Stimulated activated CD8-positive, alpha-beta memory T cell treated with anti-CD3 and anti-CD28 coated beads, Interleukin-15, amount 100 ng/mL, for 24 hours (primary cell): ENCODE measurements at places on chromosomes 1 and 21.
A peak's percentile ranks its signal among the peaks of the same experiment; 100 is the strongest.

GRCh38 chr1:47194311-47194710, 4.5 kb upstream of the PDZK1IP1 start:
- no peak for DNase-seq

- no peak for DNase-seq
These were observed 87.1 kb upstream of the ARHGEF16 start for GRCh38 chr1:3367376-3367775.

DNA sequence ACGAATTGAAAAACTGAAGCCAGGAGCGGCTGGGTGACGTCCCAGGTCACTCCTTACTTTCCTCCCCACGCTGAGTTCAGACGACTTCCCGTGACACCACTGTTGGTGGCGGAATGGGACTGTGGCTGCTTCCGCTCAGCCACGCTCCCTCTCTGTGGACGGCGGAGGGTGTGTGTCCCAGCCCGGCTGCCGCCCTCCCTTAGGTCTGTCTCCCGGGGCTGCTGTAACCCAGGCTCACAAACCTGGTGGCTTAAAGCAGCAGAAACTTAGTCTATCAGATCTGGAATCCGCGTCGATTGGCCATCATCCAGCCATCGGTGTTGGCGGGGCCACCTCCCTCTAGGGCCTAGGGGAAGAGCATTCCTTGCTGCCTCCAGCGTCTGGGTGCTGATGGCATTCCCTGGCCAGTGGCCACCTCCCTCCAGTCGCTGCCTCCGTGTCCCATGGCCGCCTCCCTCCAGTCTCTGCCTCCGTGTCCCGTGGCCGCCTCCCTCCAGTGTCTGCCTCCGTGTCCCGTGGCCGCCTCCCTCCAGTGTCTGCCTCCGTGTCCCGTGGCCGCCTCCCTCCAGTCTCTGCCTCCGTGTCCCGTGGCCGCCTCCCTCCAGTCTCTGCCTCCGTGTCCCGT, 17.5 kb downstream of the TRPM2 start:
- no peak for DNase-seq

- DNase-seq = no peak
These were observed 56.0 kb upstream of the PRELP start for GRCh38 chr1:203419558-203419957.

DNA sequence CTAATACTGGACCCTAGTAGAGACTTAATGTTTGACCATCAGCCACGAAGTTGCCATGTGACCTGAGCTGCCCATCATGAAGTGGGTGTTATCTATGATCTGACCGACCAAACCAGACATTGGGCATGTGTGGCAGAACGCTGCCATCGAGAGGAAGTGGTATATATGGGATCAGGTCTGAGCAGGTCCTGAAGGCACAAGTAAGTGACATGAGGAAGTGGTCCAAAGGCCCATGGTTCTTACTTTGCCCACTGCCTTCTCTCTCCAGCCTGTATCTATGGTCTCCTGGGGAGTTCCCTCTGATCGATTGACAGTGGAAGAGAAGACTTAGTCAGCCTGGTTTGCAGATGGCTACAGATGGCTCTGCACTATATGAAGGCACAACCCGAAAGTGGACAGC, 7.9 kb downstream of the SPSB1 start:
- no peak for DNase-seq

DNA sequence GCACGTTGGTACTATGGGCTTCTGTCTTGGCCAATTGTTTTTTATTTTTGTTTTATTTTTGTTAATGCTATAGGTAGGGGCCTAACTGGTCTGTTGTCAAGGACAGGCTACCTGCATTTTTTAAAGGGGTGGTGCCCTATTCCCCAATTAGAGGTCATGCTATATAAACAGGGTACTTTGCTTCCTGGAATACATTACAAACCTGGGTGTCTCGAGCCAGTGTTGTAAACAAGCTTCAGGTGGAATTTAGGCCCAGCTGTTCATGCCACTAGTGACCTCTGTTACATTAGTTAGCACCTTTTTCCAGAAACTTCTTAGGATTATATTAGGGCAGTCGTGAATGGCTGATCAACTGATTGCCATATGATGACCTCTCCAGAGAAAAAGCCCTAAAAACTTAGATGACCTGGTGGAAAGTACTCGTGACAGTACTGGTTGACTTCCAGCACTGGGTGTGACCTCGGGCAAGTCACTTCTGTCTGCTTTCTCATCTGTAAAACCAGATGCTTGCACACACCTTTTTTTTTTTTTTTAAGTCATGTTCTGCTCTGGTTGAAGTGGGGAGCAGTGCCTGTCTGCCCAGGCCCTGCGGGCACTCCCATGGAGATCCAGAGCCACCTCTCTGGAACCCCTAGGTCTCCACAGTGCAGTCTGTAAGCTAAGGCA, 46.5 kb downstream of the ELK4 start:
- no peak for DNase-seq

DNA sequence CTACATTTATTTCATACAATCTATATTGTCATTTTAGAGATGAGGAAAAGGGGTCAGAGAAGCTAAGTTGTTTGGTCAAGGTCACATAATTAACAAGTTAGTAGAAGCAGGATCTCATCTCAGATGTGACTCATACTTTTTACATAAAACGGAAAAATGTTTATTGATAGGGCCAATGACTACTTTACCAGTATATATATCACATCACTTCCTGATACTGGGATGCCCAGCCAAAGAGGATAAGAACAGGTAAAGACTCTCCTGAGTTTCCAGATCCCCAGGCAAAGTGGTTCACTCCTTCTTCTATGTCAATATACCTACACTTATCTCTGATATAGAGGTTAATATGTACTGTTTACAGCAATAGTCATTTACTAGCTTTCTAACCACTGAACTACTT, 21.0 kb downstream of the YIPF1 start:
- DNase-seq = no peak

GRCh38 chr1:156295391-156295947, at the start of gene GLMP:
TSS of gene GLMP (minus strand) at chr1:156295679. CDS start at chr1:156295645, 34 bp downstream.
- peak; percentile 29 for DNase-seq

- no peak for DNase-seq
These were observed 16.9 kb upstream of the PWP2 start for GRCh38 chr21:44090325-44090724.

DNA sequence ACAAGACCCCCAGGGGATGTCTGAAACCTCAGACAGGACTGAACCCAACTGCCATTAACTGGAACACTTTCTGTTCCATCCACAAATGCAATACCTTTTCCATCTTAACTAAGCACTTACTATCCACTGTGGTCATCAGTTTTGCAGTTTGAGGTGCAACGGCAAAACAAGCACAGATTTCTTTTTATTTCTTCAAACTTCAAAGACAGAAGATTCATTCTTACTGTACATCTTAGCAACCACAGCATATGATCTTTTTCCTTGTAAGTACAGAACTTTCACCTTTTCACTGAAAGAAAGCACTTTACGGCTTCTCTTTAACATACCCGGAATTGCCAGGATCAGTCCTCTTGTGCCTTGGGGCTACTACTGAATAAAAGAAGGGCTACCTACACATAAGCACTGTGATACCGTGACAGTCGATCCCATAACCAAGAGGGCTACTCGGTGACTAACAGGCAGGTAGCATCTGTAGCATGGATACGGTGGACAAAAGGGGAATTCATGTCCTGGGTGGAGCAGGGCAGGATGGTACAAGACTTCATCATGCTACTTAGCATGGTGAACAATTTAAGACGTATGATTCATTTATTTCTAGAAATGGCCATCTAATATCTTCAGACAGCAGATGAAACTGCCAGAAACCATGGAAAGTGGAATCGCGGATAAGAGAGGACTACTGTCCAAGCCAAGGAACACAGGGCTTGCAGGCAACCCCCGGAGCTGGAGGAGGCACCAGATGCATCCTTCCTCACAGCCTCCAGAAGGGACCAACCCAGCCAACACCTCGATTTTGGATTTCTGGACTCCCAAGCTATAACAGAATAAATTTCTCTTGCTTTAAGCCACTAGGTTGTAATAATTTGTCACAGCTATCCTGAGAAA, 18.4 kb downstream of the ERG start:
- DNase-seq = no peak

DNA sequence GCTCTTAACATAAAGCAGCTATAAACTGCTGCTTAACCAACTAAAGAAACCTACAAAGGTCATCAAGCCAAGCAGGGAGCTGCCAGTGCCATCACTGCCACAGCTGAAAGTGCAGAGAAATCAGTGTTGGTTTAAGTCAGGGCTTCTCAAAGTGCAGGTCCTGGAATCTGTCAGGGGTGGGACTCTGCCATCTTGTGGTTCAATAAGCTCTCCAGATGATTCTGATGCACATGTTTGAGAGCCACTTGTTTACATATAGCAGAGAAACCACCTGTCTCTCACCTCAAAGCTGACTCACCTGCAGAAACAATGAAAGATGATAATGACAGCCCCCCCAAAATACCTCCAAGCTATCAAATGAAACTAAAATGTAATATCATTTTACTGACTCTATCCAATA, 49.3 kb downstream of the SH3GLB1 start:
- DNase-seq = no peak

GRCh38 chr21:38838598-38839327, 33.0 kb downstream of the ETS2 start:
- DNase-seq = no peak

DNA sequence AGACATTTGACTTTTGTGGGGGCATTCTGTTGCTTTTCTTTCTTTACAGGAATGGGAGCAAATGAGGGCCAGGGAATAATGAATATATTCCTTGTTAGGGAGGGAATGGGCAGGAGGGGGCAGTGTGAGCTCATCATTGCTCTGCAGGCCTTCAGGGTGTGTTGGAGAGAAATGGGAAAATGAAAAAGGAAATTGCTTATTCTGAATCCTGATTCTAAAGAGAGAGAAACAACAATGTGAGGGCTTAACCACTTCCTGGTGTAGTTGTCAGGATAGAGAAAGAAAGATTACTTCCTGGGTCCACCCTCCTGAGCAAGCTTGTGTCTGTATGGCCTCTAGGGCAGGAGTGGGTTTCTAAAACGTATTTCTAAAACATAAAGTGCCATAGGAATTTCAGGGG, 28.3 kb downstream of the VANGL2 start:
- DNase-seq = no peak

DNA sequence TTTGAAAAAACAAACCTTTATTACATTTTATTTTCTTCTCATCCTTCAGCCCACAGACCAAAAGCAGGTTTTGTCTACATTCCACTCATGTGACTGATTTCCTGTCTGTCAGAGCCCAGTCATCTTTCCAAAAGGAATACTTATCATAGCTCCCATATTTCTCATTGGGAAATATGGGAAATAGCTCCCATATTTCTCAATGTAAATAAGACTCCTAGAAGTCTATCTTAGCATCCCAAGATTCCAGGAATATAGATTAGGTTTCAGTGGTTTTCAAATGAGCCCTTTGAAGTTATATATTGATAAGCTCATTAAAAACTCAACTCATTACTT, 19.1 kb upstream of the NRDC start:
- DNase-seq = no peak

GRCh38 chr1:241582921-241583321, 50.7 kb downstream of the KMO start:
- DNase-seq = no peak

DNA sequence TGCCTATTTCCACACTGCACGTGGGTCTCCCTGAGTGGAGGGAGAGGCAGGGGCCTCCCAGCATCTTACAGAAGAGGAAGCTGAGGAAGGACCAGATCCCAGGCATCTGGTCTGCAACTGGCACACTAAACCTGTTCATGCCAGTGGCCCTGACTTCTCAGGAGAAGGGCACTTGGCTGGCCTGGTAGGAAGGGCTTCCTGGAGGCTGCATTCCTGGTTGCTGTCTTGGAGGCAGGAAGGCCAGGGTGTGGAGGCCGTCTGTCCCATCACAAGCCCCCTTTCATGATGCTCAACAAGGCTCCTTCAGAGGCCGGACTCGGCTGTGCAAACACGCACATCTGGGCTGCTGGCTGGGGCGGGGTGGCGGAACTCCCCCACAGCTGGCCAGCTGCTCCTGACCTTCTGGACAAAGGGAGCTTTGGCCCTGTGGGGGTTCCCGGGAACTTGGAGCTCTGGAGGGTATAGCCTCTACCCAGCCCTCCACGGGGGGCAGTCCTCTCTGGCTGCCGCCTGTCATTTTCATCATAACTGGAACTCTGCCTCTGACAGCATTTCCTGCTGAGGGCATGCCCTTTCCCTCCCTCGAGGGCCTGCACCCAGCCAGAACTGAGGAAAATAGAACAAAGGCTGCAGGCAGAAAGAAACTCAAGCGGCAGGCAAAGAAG, 39.2 kb upstream of the POU3F1 start:
- no peak for DNase-seq

GRCh38 chr1:189681252-189681919, 796.3 kb downstream of the BRINP3 start:
- no peak for DNase-seq

GRCh38 chr1:237700181-237700580, 190.5 kb downstream of the ZP4 start:
- DNase-seq = no peak

GRCh38 chr21:45310459-45310858, 22.8 kb upstream of the POFUT2 start:
- no peak for DNase-seq

DNA sequence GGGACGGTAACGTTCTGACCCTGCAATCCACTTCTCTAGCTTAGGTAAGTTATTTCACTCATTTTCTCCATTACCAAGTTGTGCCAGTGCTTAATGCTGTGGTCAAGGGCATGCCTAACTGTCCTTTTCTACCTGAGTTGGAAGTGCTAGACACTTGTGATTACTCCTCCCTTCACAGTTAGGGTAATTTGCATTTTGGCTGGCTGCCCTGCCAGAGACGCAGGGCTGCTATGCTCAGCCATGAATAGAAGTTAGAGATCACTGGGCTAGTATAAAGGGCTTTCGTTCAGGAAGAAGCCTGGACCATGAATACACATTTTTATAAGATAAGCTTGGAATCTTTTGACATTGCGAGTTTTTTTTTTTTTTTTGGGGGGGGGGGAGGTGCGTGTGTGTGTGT, 633.2 kb upstream of the NEGR1 start:
- no peak for DNase-seq

GRCh38 chr1:41469706-41470105, 14.8 kb downstream of the EDN2 start:
- DNase-seq = no peak

- DNase-seq = no peak
These were observed 275.0 kb downstream of the HMCN1 start for GRCh38 chr1:186009039-186009737.

- DNase-seq = no peak
These were observed 98.5 kb downstream of the ATP5PO start for GRCh38 chr21:33817138-33817537.
